LHCN-M2 (cell line): ENCODE measurements at places on chromosomes 11 and 22. TPM values are rescaled to one million over a fixed set of nuclear protein-coding genes. Genes with fewer than 3 reads are reported as not detected.

DNA sequence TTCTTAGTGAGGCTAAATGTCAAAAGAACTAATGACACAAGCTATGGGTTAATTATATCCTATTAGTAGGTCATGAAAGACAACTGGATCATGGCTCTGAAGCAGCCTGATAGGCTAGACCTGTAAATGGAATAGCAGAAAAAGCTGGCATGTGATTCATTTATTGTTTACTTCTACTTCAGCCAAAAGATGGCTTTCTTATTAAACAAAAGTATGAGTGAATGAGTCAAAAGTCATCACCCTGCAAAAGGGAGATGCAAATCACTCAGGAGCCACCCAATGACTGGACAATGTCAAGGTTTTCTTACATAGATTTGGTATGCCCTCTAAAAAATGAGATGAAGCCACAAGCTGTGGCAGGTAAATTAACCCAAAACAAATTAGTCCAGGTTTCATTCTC is 138.0 kb downstream of the TRPC6 start:
- peak; percentile 60 for DNase-seq

DNA sequence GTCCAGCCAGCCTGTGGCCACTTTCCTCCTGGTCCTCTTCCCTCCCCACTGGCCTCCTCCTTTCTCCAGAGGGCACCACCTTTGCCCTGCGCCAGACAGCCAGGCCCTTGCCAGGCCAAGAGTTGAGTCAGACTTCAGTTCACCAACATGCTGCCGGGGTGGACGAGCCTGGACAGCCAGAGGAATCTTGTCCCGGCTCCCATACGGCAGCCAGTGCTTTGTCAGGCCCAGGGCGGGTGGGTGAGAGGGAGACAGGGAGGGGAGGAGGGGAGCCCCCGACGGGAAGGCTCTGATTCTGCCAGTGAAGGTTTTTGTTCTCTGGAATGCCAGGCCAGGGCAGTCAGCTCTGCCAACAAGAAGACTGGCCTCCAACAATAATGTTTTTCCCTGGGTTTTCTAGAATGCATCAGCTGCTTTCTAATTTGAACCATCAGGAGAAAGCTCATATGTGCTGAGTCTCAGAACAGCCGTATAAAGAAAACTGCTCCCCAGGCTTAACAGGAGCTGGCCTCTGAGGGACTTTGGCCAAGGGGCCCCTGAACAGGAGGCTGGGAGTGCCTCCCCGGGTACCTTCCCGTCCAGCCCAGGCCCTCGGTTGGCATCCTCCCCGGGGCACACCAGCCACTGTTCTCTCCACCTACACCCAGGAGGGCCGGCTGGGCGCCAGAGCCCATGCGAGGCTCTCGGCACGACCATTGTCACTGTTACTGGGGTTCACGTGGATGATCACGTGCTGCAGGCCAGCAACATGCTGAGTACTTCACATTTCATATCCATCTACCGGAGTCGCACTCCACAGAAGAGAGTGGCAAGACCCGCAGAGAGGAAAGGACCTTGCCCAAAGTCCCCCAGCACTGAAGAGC is 28.6 kb downstream of the LIF start:
- peak; percentile 39 for DNase-seq

The OR52I2 gene
- total RNA-seq = not detected in 2 replicates

GRCh38 chr11:121452609-121453150 is at the start of gene SORL1-AS1:
TSS of gene SORL1-AS1 (minus strand) at chr11:121452967.
- no peak for DNase-seq

The ISX gene
- total RNA-seq = not detected in 2 replicates

- DNase-seq = peak; percentile 83
Measured at GRCh38 chr22:20783844-20784723, 10.2 kb downstream of the SERPIND1 start.

The TOP3B gene
- 25.2 and 27.4 TPM in 2 replicates for total RNA-seq

- peak; percentile 97 for DNase-seq
Measured at GRCh38 chr22:36467946-36468345, 13.5 kb downstream of the TXN2 start.
